ENCODE measurements at places on chromosomes 1 and 21.

- DNase-seq, result no peak
These were observed 95.0 kb upstream of the GORAB start for GRCh38 chr1:170436928-170437327.

DNA sequence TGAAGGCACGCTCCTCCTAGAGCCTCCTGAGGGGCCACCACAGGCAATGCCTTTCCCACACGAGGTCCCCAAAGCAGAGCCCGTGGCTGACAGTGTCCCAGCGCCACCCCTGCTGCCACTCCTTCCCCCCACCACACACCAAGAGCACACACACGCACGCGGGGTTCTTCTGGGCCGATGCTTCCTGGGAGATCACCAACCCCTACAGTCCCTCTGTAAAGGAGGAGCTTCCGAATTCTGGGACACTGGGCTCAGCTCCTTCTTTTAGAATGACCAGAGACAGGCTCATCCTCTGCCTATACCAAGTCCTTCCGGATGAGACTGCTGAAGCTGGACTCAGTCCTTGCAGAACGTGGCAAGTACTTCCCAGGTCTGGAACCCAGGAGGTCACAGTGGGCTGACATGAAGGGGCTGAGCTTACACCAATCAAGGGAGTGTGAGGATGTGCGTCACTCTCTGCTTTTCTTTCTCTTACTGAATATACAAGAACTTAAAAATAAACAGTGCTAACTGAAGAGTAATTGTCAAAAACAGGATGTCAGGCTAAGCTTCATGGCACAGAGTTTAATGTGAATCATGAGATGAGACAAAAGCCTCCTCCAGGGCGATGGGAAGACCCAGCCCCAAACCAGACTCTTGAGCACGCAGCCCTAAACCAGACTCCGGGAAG is 12.7 kb downstream of the SSU72 start:
- DNase-seq, result no peak

GRCh38 chr1:231716879-231717278 is 90.3 kb downstream of the DISC1 start:
- no peak for DNase-seq

DNA sequence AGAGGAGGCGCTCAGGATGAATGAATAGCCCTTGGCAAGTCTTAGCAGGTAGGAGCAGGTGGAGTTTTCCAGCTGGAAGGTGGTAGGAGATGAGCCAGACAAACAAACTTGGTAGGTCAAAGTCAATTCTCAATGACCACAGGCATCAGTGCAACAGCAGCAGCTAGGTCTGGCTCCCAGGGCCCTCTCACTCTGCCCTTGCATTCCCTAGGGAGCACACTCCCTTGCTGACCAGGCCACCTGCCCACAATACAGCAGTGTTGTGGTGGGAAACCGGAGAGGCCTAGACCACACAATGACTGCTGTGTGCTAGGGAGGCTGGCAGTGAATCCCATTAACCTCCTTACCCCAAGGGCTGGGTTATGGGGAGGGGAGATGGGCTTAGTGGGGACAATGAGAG is 13.0 kb upstream of the PAQR6 start:
- DNase-seq, result peak; percentile 78

DNA sequence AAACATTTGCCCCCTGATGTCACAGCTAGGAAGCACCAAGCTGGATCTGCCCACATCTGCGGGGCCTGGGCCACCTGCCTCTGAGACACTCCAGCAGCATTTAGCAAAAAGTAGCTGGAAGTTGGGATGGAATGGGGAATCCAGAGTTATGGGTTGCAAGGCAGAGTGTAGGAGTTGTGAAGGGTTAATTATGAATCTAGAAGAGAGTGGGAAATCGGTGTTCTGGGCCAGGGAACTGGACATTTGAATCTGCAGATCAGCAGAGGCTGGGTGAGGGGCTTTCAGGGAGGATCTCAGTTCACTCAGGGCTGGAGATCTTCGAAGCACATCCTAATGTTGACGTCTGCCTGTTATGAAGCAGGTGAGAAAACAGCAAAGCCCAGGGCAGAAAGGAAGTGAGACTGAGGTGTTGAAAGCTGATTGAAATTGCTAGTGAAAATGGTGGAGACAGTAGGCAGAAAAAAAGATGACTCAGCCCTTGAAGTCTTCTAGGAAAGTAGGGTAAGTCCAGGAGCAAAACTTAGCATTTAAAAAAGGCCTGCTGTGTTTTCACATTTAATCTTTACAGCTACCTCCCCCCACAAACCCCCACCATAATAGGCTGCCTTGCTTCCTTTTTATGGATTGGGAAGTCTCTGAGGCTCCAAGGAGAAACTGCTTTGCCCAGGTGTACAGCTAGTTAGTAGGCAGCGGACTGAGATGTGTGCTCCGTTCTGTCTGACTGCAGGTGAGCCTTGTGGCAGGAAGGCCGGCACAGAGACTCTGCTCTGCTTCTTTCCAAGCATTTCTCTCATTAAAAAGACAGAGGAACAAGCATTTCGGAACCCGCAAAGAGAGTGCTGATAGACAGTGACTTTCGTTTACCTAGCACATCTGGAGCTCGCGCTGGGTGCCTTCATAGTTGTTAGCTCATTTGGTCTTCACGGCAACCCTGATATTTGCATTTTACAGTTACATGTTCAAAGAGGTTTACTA is 7.2 kb downstream of the VANGL1 start:
- DNase-seq, result no peak

GRCh38 chr1:55007625-55008024 is 8.9 kb downstream of the BSND start:
- DNase-seq, result no peak

DNA sequence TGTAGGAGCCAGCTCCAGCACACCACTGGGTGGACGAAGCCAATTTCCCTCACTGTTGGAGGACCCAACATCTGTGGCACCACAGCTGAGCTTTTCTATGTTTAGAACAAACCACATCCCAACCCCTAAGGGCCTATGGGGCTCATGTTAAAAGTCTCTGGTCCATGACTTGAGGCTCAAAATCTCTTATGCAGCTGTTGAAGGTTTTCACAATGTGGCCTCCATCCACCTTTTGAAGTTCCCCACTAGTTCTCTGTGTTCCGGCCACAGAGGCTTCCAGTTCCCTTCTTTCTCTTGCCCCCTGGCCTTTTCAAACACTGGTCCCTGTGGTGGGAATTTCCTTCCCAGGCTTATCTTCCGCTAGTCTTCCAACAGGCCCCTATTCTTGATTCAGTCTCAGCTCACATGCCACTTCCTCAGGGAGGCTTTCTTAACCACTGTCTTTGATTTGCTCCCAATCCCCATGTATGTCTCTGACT is 3.9 kb upstream of the IFNLR1 start:
- DNase-seq, result no peak

GRCh38 chr1:192104852-192105251 is 53.4 kb upstream of the RGS18 start:
- DNase-seq, result no peak

DNA sequence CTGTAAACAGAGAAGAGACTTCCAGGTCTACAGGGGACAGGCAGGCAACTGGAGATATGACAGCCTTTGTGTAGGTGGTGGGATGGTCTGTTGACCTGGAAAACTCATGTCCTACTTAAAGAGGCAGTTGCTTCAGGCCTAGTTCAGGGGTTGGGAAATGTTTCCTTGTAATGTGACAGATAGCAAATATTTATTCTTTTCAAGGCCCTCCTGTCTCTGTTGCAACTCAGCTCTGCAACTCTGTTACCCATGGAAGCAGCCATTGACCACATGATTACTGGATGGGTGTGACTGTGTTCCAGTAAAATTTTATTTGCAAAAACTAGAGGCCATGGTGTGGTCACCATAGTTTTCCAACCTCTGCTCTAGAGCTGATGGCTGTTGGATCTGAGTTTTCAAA is 341.9 kb downstream of the PTBP2 start:
- no peak for DNase-seq

DNA sequence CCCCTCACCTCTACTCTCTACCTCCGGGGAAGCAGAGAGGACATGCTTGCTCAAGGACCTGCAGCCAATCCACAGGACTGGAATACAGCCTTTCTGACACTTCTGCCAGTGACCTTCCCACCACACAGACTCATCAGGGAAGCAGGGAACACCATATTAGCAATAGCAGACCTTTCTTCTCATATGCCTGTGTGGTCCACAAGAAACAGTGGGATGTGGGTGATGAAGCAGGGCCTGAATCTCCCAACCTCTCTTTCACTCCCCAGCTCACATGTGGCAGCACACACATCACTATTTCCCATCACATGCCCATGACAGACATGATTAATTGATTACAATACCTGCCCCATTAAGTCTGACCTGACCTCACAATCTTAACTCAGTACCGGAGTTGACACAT is 695.1 kb downstream of the MATN1 start:
- DNase-seq, result no peak

DNA sequence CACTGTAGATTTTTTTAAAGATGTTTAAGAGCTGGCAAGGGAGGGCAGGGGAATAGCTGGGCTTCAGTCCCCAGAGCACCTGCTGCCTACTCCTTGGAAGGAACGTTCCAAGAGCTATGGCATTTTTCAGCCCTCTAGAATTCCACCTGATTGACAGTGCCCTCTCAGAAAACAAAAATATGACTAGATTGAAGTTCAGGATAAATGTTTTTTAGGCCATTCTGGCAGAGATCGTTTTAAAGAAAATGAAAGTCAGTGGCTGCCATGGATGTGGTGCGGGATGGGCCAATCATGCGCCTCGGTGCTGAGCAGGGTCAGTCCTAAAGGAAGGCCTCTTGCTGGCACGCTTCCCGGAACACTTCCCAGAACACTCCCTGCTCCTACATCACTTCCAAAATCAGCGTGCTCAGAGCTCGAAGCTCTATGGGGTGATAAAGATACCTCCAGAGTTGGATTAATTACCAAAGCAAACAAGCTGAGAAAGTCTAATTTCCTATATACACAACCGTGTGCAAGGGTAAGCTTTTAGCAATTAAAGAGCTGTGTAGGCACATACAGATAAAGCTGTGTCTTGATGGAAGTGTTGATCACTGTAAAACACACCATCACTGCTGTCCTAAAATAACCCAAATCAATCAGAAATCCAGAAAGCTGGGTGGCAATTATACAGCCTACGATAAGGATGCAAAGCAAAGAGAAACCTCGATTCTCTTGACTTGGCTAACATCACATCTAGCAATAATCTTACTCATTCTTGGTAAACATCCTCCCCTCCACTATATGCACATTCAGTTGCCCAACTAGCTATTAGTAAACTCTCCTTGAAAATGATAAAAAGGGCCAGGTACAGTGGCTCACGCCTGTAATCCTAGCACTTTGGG is 34.6 kb downstream of the TGFBR3 start:
- no peak for DNase-seq

DNA sequence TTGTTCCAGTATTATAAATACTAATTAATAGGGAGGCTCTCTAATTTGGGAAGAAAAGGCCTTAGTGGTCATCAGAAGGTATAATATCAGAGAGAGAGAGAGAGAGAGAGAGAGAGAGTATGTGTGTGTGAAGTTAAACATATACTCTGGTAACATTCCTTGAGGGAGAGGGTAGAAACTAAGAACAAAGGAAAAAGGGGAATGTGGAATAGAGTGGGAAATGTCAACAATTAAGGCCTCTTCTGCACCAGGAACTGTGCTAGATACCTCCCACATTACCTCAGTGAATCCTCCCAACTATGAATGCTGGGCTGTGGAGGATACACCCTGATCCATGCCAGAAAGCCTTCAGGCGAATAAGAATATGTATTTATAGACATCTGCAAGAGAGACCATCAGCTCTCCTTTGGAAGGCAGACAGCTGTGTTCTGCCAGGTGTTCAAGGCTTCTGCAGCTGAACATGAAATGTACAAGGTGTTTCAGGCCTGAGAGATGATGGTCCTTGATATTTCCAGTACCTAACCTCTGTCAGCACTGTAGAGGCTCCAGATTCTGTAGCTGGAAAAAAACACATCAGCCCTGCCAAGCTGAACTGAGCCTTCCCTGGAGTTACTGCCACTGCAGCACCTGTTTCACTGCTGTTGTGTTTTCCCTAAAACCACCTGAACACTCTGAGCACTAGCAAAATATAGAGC is 29.1 kb downstream of the TBX15 start:
- DNase-seq, result no peak

GRCh38 chr1:152960452-152961044 is 9.9 kb upstream of the SPRR4 start:
- no peak for DNase-seq

DNA sequence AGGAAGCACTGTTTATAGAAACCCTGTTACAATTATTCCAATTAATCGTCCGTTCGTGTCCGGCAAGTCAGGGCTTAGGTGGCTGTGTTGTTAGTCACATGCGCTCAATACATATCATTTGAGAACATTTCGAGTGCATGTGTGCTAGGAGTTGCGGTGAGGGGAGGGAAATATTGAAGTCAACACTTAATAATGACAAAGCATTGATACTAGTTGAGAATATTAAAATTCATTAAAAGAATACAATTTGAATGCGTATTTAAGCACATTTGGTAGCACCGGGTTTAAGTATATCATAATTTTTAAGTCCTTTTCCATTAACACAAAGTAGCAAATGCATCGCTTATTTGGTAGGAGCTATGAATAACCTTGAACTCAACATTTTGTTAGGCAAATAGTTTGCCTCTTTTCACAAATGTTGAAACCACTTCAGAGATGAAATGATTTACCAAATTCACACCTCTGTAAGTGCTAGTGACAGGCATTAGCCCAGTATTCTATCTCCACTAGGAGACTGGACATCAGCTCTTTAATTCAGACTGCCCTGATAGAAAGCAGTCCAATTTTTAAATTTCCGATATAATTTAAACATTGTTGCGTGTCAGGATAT is 1.1 kb upstream of the SERBP1 start:
- no peak for DNase-seq

GRCh38 chr1:43861337-43861736 is 72.3 kb upstream of the ARTN start:
- no peak for DNase-seq

DNA sequence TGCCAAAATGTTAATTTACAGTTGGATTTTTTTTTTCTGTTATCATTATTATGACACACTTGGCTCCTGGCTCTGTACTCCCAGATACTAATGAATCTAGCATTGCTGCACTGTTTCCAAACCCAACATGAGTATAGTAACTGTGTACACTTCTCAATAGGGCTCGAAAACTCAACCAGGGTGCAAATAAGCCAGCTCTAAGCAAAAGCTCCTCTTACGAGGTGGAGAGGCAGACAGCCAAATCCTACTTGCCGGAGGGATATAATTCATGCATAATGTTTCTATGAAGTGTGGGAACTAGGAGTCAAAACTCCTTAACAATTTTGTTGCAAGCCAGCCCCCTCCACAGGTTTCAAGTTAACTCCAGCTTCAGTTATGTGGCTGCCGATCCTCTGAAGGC is 510.4 kb upstream of the ZP4 start:
- no peak for DNase-seq

DNA sequence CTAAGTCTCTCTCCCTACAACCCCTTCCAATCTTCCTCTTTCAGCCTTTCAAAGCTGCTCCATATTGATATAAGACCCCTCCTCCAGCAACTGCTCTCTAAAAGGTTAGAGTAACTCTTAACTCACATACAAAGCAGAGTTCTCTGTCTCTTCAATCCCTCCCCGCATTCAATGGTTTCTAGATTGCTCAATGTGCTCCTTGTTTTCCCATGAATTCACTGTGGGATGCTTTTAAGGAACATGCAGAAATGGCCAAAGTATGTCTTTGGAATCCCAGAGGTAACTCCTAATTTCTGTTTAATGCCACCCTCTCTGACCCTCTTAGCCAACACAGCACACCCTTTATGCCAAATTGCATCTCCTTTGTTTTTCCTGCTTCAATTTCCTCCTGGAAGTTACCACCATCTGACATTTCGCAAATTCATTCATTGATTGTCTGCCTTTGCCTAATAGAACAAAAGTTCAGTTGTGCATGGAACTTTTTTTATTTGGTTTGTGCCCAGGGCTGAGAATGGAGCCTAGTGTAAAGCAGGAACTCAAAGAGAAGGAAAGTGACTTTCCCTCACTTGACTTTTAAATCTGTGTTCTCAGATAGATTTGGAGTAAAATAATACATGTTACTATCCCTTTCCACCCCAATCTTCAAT is 172.7 kb upstream of the C8B start:
- no peak for DNase-seq

All from SW480 (cell line).